ENCODE measurements at places on chromosomes 3 and 15. TPM values are rescaled to one million over a fixed set of nuclear protein-coding genes. Genes with fewer than 3 reads are reported as not detected.

- DNase-seq, result no peak
These were observed 32.8 kb downstream of the SLTM start for GRCh38 chr15:58900631-58901030.

FEZF2 gene
- polyA plus RNA-seq, result not detected

DNA sequence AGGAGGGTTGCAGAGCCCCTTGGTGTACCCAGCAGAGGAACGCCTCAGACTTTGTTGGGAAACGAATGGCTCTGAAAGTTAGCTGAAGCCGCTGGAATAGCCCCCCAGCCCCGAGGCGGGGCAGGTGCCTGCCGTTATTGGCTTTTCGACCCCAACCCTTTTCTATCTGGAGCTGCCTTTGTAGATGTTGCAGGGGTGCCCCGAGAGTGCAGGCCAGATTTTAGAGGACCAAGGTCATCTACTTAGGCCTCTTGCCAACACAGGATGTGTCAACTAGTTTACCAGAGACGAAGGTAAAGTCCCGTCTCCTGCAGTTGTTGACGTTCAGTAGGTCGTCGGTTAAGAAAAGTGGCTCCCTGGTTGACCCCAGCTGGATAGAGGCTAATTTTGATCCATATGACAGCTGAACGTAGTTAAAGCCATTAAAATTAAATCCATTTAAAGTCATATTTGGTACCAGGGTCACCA lies 579 bp upstream of the UBE3A start:
- peak; percentile 48 for DNase-seq

SCN11A gene
- not detected for polyA plus RNA-seq

MYO5C gene
- 0.08 TPM for polyA plus RNA-seq

PLIN1 gene
- 0.12 TPM for polyA plus RNA-seq

Data from foreskin keratinocyte (primary cell).